ENCODE measurements at places on chromosomes 2 and 18.

- DNase-seq, result no peak
Observed at GRCh38 chr2:206968134-206969086, 29.1 kb downstream of the CPO start.

GRCh38 chr2:224948859-224949258 lies 93.4 kb downstream of the DOCK10 start:
- no peak for DNase-seq

- DNase-seq, result no peak
Observed at GRCh38 chr18:45657357-45658335, 42.4 kb downstream of the SLC14A2 start.

GRCh38 chr2:128644156-128644555 lies 325.5 kb upstream of the HS6ST1 start:
- no peak for DNase-seq

GRCh38 chr2:172089005-172089504 lies 3.7 kb downstream of the DLX1 start:
- DNase-seq, result no peak

GRCh38 chr18:2531751-2532150 lies 39.6 kb downstream of the METTL4 start:
- DNase-seq, result no peak

DNA sequence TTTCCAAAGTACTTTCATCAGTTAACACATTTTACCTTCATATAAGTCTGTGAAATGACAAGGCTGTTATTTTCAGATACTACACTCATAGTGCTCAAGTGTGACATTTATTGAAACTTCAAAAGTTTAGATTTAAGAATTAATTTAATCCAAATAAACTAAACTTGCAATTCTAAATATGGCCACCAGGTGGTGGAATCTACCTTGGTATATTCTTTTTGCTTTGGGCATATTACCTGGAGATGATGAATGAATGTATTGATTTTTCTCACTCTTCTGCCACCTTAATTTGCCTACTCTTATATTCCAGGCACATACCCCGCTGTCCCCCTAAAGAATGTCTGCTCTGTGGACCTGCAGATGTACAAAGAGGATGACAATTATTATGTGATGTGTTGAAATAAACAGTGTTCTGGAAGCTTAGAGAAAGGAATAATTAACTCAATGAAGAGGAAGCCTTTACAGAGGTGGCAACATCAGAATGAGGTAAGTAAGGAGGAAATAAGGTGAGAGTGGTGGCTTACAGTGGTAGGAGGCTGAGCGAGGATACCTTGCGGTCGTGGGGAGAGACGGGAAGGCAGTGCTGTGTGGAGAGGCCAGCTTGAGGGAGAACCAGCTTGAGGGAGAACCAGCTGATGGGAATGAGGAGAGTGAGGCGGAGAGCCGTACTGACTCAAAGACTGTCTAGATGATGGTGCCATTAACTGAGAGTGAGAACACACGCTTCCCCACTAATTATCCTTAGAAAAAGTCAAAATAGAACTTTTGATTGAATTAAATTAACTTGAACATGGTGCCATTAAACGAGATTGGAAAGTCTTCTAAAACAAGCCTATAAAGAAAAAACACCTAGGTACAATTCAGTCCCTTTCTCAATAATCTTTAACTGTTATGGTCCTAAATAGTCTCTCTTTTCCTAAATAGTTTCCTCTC lies 179.5 kb downstream of the CELF4 start:
- DNase-seq, result no peak

GRCh38 chr18:8960740-8961657 lies 141.5 kb upstream of the NDUFV2 start:
- no peak for DNase-seq

GRCh38 chr2:25473758-25474340 lies 132.1 kb upstream of the DNMT3A start:
- no peak for DNase-seq

- DNase-seq, result no peak
Observed at GRCh38 chr18:76212960-76213359, 282.1 kb downstream of the ZNF516 start.

- DNase-seq, result no peak
Observed at GRCh38 chr18:73381699-73382036, 513.9 kb upstream of the NETO1 start.

DNA sequence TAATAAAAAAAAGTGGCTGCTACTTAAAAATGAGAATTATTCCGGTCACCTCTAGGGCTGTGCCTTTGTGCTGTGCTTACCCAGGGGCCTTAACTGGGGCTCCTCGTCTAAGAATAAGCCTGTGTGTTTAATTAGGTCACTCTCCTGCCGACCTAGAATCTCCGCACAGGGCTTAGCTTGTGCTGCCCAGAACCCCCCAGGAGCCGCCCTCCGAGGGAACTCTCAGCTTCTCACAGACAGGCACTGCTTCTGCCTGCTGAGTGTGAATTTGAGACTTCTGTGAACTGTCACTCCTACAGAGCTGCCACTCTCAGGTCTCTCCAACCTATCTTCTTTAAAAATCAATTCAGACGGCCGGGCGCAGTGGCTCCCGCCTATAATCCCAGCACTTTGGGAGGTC lies 11.9 kb upstream of the NT5DC4 start:
- DNase-seq, result no peak

- no peak for DNase-seq
Observed at GRCh38 chr2:50691513-50691912, 340.4 kb downstream of the NRXN1 start.

DNA sequence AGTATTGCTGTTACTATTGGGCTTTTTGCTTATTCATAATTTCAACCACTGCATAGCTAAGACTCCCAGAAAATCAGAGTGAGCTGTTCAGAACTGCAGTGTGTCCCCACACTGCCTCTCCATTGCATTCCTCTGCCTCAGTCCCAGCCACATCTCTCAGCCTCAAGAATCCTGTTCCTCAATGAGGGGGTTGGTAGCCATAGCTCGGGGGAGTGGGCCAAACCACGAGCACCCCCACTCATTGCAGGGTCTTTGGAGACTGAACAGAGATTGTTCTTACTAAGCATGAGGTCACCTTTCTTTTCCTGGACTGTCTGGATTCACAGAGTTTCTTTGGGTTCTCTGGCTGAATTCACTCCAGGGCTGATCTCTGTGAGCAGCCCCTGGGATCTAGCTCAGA lies 161.1 kb downstream of the GFPT1 start:
- no peak for DNase-seq

DNA sequence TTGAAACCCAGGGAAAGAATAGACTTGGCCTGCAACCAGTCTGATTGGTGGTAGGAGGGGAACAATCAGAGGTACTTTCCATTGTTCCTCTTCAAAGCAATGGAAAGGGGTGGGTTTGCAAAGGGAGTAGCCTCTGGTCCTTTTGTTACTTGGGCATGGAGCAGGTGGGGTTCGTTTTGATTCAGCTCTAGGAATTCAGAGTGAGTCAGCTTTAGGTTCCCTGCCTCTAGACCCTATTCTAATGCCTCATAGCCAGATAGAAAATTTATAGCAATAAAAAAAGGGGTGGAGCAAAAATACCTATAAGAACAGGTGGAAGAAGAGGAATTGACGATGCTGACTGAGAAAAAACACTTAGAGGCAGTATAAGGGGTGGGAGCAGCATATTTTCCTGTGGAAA lies 636.4 kb downstream of the PLCL1 start:
- DNase-seq, result no peak

- DNase-seq, result no peak
Observed at GRCh38 chr2:224429441-224429810, 27.5 kb upstream of the FAM124B start.

DNA sequence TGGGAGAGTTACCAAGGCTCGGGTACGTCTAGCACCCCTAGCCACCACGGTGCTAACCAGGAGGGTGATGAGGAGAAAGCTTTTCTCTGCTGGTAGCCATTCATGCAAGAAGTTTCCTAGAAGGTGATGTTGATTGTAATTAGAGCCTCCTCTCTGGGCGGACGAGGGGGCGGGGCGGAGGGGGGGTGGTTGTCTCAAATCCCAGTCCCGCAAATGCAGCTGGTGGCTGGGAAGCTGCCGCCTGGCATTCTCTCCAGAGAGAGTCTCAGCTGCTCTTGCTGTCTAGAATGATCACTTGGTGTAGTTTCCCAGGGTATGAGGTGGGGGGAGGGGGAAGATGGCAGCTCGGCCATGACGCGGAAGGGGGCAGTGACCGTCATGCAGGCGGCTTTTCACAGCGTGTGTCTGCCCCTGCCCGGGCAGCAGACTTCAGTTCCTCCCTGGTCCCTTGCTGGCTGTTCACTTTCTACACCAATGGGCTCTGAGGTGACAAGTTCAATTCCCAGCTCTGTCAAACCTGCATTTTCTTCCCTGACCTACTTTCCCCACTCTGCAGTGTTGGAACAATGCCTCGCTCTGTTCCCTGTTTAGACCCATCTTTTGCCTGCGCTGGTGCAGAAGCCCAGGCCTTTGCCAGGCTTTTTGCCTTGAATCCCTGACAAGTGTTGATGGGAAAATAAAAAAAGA lies 61.5 kb upstream of the KLF7 start:
- DNase-seq, result no peak

DNA sequence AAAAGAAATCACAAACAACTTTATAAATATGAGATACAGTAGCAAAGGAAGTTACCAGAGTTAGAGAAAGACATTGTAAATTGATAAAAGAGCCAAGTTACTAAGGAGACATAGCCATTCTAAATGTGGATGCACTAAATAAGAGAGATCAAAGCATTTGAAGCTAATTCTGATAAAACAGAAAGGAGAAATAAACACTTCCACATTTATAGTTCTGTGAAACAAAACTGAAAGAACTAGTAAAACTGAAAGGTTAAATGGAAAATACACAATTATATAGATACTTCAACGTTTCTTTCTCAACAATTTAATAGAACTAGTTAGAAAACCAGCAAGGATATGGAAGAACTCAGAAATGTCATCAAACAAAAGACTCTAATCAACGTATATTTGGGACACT lies 309.0 kb upstream of the CDH2 start:
- no peak for DNase-seq

GRCh38 chr2:228681426-228681825 lies 499.9 kb upstream of the SPHKAP start:
- no peak for DNase-seq

DNA sequence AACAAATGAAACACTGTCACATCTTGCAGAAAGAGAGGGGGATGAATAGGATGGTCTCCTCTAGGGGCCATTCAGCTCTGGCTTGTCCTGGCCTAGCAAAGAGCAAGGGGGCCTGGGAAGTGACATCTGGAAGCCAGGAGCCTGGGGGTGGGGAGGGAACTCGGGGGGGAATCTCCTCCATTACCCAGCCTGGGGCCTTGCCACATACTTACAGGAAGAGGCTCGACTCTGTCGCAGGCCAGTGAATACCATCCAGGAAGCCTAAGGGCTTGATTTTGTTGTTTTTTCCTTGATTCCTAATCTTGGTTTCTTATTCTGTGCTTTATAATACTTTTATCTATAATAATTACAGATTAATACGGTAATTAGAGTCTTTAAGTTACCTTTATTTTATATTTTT lies 797.5 kb upstream of the ID2 start:
- no peak for DNase-seq

GRCh38 chr2:28296243-28296642 lies 96.4 kb upstream of the FOSL2 start:
- no peak for DNase-seq

- DNase-seq, result no peak
Observed at GRCh38 chr2:128279009-128279408, 39.7 kb downstream of the HS6ST1 start.

DNA sequence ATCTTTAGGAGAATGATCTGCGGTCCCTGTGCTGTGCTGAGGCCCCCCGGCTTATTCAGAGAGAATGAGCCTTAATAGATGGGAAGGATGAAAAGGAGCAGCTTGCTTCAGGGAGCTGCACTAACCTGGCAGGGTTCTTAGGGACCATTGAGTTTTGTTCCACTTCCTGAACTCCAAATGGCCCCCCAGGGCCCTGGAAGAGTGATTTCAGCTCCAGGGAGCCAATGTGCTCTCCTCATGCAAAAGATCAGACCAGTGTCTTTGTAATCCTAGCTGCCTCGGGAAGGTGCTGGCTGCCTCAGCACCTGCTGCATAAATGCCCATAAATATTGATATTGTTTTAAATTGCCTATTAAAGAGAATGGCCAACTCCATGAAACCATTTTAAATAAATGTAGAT lies 210.2 kb downstream of the NCK2 start:
- no peak for DNase-seq

DNA sequence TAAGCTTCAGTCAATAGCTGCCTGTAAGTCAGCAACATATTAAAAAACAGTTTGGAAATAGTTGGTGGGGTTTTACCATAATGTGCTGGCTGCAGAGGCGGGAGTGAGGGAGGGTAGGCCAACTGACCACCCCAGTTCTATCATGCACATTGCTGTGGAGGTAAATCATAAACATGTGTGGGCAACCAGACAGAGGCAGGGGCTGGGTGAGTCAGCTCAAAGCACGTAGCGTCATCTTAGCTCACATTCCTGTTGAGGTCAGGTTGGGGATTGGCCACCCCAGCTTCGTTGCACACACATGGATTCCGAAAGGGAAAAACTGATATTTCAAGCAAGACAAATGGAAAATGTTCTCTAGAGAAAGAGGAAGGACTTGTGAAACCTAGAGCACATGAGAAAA lies 19.5 kb downstream of the GPR45 start:
- DNase-seq, result no peak

- no peak for DNase-seq
Observed at GRCh38 chr2:19810148-19810547, 91.6 kb downstream of the TTC32 start.

All from stimulated activated CD8-positive, alpha-beta memory T cell treated with anti-CD3 and anti-CD28 coated beads, Interleukin-15, amount 100 ng/mL, for 24 hours (primary cell).